ENCODE measurements at places on chromosomes 1 and 21.

GRCh38 chr1:92953491-92953890 is 7.8 kb downstream of the DIPK1A start:
- DNase-seq = no peak

GRCh38 chr1:46204406-46204742 is 1.2 kb downstream of the LURAP1 start:
- no peak for DNase-seq

- no peak for DNase-seq
Measured at GRCh38 chr1:209561532-209561931, 22.0 kb upstream of the CAMK1G start.

- no peak for DNase-seq
Measured at GRCh38 chr1:109927911-109928321, 17.3 kb downstream of the CSF1 start.

- no peak for DNase-seq
Measured at GRCh38 chr21:25375675-25376074, 231.6 kb downstream of the MRPL39 start.

DNA sequence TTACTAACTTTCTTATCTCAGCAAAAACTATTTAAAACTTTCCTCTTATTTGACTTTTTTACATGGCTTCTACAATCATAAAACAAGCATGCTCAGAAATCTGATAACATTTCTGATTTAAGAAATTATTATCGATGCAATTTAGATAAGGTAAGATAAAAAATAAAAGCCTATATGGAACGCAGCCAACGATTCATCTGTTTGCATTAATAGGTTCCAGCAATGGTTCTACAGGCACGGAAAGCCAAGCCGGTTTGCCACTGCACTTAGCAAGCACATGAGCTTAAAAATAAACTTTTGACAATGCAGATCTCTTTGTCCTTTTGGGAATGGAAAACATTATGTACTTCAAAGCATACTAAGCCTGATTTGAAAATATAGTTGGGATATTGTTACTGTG is 77.5 kb upstream of the KCNK2 start:
- DNase-seq = no peak

DNA sequence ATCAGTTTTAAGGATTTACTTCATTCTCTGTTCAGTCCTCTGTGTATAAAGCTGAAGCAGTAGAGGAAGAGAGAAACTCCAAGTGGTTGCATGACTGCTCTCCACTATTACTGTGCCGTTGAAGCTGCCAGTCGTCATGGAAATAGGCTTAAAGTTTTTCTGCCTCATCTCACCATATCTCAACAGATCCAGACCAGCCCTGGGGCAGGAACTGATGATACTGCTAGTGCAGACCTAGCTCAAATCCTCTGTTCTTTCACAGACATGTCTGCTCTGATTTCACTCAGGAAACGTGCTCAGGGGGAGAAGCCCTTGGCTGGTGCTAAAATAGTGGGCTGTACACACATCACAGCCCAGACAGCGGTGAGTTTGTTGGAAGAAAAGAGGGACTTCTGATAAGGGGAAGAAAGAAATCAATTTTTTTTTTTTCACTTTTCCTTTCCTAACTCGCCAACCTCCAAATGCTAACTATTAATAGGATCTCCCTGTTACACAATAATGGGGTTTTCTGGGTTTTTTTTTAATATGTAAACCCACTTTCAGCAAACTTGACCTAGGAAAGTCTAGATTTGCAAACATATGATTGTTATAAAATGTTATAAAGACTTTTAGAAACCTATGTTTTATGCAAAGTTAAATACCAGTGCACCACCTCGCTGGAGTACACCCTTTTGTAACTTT is 22.2 kb upstream of the STRIP1 start:
- no peak for DNase-seq

DNA sequence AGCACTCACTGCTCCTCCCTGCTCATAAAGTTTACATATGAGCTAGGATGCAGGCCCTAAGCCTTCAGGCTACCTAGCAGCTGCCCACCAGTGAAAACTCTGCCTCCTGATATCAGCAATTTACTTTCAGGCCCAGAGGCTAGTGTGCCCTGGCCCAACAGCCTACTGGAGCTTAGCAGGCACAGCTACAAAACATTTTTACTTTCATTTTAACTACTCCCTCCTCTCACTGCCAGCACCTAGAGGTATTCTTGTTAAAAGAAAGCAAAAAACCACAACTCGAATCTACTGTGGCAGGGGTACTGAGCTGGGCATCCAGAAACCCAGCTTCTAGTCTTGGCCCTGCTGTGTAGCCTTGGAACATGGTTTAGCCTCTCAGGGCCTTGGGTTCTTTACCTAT is 5.8 kb upstream of the LORICRIN start:
- no peak for DNase-seq

- DNase-seq = peak; percentile 59
Measured at GRCh38 chr1:168476588-168477385, 67.0 kb downstream of the XCL2 start.

DNA sequence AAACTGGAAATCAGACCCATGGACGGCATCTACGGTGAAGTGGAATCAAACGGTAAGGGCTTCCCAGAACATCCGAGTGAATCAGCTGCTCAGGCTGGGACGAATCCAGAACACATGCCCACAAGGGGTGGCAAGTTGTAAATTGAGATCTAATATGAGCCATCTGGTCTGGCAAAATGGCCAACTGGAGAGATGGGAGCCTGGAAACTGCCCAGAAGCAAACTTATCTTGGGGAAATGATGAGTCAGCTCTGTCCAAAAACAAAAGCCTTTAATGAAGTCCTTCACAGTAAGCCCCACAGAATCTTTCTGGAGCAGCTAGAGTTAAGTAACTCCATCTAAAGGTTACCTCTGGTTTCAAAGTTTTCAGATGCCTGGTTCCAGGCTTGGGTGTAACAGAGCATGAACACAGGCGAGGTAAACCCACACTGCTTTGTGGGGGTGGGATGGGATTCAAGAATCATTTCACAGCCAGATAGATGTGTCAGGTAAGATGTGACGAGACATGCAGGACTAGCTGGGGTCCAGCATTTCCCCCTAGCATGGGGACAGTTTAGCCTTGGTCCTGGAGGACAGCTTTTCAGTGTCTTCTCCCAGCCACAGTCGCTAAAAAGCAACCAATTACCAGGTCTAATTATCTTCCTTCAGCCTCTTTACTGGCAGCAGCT is 10.5 kb upstream of the SRP9 start:
- no peak for DNase-seq

DNA sequence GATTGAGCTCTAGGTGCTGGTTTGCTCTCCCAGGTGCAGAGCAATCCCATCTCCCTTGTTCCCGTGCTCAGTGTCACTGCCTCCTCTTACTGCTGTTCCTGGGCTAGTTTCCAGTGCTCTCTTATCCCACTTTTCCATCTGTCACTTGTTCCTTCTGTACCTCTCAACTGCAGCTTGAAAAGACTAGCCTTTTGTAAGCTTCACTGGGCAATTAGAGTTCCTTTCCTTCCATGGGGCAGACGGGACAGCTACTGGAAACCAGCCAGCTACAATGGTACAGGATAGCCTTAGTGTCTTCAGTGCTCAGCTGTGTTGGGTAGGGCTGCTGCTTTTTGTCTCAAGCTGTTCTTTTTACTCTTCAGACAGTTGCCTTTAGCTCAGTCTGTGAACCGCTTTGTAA is 31.6 kb downstream of the AGT start:
- DNase-seq = no peak

GRCh38 chr21:33196941-33197374 is 32.8 kb upstream of the IFNAR2 start:
- DNase-seq = peak; percentile 78

- DNase-seq = peak; percentile 58
Measured at GRCh38 chr1:209870151-209870831, 42.5 kb downstream of the UTP25 start.

- no peak for DNase-seq
Measured at GRCh38 chr21:34844013-34844923, 175.5 kb downstream of the CLIC6 start.

DNA sequence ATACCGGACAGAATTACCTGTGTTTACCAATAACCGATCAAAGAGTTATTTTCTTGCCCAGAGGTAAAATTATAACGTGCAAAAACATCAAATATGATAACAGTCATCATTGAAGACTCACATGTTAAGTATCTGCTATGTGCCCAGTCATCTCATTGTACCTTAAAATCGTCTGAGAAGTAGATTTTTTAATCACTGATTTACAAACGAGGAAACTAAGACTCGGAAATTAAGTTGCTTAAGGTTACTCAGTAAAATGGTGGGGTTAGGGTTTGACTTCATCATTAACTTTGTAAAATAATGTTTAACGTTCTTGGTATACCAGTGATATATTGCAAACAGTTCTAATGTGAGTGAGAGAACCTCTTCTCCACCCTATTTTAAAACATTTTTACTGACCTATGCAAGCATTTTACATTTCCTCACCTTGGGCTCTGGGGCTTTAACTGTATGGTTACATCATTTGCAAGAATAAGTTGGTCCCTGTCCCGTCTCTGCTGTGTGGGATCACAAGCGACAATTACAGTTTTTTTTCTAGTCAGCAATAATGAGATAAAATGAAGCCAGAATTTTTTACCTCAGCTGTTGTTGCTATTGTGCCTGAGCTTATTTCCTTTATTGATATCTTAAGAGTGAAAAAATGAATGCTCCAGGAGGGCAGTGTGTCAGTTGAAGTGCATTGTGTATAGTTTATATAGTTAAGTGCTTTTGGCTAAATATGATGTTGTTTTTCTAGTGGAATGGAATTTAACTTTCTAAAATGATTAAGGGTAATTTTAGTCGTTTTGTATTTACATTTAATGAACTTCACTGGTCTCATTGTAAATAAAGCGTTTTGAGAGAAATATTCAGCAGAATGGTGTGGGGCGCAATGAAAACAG is 2.7 kb downstream of the RPRD2 start:
- peak; percentile 19 for DNase-seq

- no peak for DNase-seq
Measured at GRCh38 chr1:114002492-114003239, 23.4 kb downstream of the OLFML3 start.

DNA sequence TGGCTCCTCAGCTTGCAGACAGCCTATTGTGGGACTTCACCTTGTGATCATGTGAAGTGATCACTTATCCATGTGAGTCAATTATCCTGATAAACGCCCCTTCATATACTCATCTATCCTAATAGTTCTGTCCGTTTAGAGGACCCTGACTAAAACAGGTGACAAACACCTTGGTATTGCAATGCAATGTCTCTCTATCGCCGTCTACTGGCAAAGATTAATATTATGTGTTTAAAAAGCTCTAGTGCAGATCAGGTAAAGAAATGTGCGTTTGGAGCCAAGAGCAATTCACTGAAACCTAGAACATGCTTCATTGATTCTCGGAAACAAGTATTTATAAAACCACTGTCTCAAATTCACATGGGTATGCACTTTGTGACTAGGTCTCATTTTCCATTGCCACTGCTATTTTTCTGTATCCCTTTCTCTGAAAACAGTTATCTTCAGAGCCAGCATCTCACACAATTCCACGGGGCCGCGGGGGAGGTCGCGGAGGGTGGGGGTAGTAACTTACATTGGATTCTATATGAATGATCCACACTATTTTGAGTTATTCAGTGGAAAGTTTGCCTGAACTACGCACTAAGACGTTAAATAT is 554.6 kb upstream of the NCAM2 start:
- peak; percentile 43 for DNase-seq

DNA sequence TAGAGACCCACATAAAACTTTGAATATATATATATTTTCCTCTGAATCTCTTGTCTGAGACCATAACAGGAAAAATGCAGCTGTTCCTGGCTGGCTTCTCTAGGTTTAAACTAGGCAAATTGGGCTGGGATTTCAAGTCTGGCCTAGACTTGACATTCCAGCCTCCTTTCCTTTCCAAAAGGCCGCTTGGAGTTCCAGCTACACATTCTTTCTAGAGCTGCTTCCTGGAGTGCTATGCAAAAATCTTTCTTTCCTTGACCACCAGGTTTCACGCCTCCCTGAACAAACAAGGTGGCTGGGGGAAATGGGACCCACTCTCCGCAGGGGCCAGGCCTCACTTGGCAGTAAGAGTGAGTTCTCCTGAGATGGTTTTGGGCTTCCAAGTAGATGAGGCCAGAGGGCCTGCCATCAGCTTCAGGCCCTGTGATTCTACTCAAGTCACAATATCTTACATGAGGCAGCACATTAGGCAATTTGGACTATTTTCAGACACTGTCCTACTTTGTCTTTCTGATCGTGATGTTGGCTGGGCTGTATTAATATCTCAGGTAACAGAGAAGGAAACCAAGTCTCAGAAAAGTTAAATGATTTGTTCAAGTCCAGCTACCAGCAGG is 102.4 kb downstream of the FAM78B start:
- no peak for DNase-seq

- DNase-seq = no peak
Measured at GRCh38 chr1:25922056-25922970, 16.1 kb upstream of the STMN1 start.

GRCh38 chr1:24263211-24263610 is 55.9 kb upstream of the GRHL3 start:
- no peak for DNase-seq

- no peak for DNase-seq
Measured at GRCh38 chr1:247079141-247079874, 697 bp upstream of the ZNF670 start.

- DNase-seq = no peak
Measured at GRCh38 chr21:27244776-27245175, 277.9 kb upstream of the ADAMTS5 start.

GRCh38 chr21:44701541-44701940 is 4.6 kb downstream of the KRTAP10-12 start:
- DNase-seq = no peak

DNA sequence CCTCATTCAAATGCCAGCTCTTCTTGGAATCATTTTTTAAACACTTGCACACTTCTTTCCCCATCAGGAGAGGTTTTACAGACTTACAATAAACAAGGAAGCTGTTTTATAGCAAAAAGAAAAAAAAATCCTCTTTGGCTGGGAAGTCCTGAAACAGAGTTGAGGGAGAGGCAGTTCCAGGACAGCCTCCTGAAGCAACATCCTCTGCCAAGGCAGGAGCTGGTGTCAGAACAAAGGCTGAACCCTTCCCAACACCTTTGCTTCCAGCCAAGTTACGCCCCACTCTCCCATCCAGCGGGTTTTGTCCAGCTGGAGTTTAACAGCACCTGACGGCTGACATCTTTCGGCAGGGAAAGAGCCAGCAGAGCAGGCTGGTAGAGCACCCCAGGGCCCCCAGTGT is 287.8 kb downstream of the RRAGC start:
- no peak for DNase-seq

GRCh38 chr1:172398193-172398592 is 22.3 kb upstream of the C1orf105 start:
- DNase-seq = no peak

DNA sequence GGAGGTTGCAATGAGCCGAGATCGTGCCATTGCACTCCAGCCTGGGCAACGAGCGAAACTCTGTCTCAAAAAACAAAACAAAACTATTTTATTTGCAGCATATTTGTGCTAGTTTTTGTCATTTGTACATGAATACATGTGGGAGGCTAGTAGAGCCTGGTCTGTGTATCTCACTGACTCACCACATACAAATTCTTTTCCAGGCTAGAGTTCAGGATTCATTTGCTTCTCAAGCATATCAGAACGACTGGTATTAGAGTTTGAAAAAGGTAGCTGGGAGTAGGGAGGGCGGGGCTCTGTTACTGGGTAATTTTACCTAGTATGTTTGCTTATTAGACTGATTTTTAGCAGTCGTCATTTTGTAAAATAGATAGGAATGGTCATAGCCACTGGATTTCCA is 4.5 kb upstream of the TOR3A start:
- no peak for DNase-seq

GRCh38 chr1:212447478-212447877 is 14.8 kb downstream of the NENF start:
- DNase-seq = no peak

All from SK-MEL-5 (cell line).